ENCODE measurements at places on chromosomes 7 and 10.

DNA sequence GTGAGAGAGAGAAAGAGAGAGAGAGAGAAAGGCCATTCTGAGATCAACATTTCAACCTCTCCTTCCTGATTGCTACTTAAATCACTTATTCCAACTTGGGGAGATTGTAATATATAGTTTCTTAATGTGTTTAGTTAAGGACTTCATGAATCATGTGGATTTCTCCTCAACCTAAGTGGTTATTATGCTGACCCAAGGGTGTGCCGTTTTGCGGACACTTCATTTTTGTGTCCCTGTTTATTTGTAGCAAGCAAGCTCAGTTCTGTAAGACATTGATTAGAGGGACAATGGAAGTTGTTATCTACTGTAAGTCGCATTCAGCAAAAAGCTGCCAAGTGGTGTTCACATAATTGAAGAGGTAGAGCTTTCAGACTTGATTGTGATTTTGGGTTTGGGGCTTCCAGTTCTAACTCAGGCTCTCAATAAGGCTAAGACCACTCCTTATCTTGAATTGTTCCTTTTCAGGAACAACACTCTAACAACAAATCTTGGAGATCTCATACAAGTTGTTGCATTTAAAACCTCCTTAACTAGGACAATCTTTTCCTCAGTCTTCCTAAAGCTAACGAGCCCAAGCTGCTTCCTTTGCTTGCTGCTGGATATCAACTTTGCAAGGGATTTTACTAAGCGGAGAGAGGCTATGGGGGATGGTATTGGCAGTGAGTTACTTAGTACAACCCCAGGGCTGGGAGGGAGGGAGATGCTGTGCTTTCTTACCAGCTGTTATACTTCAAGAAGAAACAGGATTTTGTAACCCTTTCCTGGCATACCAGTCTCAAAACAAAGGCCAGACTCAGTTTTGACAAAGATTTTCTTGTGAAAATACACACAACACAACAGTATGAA is 19.8 kb upstream of the COL1A2 start:
- peak; percentile 81 for DNase-seq

- no peak for DNase-seq
These were observed 553.3 kb downstream of the TFEC start for GRCh38 chr7:115477193-115477651.

GRCh38 chr7:7185371-7185989 is 3.1 kb downstream of the C1GALT1 start:
- DNase-seq: no peak

GRCh38 chr10:124509880-124510632 is 48.4 kb downstream of the LHPP start:
- DNase-seq: no peak

DNA sequence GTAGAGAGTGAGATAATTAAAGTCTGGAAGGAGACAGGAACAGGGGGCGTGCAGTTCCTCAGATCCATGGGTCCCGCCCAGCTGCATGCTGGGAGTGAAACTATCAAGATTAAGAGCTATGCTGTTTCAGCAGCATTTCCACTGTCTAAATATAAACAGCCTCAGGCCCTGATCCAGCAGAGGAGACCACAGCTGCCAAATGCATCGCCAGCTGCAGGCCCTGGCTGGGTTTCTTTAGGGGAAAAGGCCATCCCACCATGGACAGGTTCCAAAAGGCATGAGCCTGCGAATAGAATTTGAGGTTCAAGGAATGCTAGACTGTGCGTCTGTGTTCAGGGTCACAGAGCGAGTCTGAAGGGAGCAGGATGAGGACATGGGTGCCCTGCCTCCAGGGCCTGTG is 411.4 kb downstream of the PAXIP1 start:
- DNase-seq: no peak

- peak; percentile 82 for DNase-seq
These were observed 1.0 kb downstream of the UBTD1 start for GRCh38 chr10:97499561-97500296.

All from tibial artery (tissue), 4 donors.